Chondrocyte (in vitro differentiated cells): ENCODE measurements at places on chromosomes 2 and 18.

GRCh38 chr2:155021618-155022017, 323.1 kb downstream of the KCNJ3 start:
- DNase-seq, result no peak

DNA sequence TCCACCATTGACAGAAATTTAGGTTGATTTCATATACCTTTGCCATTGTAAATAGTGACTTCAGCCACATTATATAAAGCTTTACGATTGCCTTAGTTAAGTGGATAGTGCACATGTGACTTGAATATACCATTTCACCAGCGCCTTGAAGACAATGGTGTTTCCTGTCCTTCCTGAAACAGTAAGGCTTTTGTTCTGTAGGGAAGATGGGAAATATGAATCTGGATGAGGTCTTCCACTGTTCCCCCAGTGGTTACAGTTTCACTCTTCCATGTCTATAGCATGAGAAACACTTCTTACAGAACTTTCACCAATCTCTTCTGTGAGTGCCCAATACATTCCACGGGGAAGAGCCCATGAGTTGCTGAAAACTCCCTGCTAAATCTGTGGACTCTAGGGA, 240.5 kb downstream of the TRIB2 start:
- no peak for DNase-seq

- no peak for DNase-seq
Observed at GRCh38 chr18:79182047-79182713, 113.0 kb downstream of the ATP9B start.

GRCh38 chr2:31406593-31407385, 7.8 kb downstream of the XDH start:
- DNase-seq, result no peak

- no peak for DNase-seq
Observed at GRCh38 chr2:165277295-165277694, 38.1 kb downstream of the SCN2A start.

GRCh38 chr18:43010611-43011010, 104.9 kb downstream of the RIT2 start:
- DNase-seq, result no peak

DNA sequence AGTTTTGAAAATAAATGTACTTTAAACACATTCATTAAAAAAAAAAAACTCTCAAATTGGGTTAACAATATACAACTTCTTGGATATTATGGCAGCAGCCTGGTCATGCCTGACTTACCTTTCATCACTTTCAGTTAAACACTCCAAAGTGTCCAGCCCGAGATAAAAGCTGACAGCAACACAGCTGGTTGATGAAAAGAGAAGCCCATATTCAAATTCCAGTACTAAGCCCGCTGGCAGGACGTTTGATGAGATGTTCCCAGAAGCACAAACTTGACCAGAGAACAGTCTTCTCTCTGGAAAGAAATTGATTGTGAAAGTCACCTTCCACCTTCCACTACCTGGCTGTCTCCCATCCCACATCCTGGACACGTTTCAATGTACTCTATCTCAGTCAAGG, 586.3 kb downstream of the TDRD15 start:
- no peak for DNase-seq

DNA sequence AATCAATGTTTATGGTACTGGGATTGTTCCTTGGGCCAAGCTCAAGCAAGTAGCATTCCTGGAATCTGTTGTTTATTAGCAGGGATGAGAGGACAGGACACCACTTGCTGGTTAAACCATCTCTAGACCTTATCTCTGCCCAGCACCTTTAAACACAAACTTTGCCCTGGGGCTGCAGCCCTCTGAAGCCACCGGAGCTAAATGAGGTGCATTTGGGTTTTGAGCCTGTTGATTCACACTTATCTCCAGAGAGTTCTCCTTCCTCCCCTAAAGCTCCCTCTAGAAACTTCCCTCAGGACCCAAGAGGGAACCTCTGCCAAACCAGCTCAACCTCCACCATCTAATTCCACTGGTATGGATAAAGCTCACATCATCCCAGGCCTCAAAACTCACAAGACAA, 94.8 kb upstream of the EPAS1 start:
- no peak for DNase-seq

DNA sequence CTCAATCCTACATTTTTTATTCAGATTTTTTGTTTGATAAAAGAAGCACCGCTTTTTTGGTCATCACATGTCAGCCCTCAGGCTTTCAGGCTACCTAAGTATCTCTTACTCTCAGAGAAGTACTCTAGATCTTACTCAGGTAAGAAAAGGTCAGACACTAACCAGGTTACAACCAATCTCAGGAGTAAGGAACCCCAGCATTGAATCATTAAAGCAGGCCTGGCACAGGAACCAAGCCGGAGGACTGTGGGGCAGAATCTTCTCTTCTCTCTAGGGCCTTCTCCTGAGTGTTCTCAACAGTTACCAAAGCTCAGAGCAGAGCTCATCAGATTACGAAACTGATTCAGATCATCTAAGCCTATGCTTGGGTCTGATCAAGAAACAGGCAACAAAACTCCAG, 28.2 kb downstream of the RBMS1 start:
- DNase-seq, result no peak

GRCh38 chr18:61982475-61982874, 89.7 kb upstream of the RNF152 start:
- DNase-seq, result no peak

GRCh38 chr2:45190481-45190942, 181.3 kb upstream of the SIX2 start:
- no peak for DNase-seq

GRCh38 chr2:176356251-176356650, 87.0 kb downstream of the MTX2 start:
- DNase-seq, result no peak

- DNase-seq, result no peak
Observed at GRCh38 chr2:112033600-112033999, 21.5 kb upstream of the TMEM87B start.

DNA sequence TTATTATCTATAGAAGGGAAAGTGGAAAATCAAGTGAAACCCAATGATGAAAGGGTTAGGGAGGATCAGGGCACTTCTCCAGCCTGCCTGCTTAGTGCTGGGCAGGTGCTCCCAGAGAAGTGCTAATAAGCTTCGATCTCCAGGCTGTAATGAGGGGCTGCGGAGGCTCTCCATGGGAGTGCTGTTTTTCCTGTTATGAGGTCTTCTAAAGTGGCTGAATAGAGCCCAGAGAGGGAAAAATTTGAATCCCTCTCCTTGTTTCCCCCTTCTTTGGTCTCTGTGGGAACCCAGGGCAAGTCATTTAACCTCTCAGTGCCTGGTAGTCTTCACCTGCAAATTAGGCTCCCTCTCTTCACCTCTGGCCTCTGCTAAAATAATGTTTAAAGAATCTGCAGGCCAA, 351.7 kb upstream of the DCC start:
- no peak for DNase-seq

DNA sequence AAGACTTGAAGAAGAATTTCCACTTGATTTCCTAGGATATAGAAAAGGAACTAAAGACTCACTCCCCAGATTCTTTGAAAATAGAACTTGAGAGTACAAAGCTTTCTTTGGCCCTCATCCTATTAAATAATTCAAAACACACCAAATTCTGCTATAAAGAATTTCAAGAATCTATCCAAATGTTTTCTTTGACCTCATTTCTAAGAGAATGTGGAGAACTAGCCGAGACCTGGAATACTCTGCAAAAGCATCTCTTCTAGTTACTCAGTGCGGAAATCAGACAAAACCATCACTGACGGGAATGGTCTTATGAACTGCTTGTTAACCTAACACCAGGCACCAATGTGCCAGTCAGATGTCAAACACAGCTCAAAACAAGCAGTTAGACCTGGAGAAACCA, 44.2 kb upstream of the ARL5A start:
- no peak for DNase-seq
